EH (cell line): ENCODE measurements at places on chromosomes 16 and 17.

GRCh38 chr17:37041932-37042331, 93.2 kb downstream of the AATF start:
- no peak for DNase-seq

DNA sequence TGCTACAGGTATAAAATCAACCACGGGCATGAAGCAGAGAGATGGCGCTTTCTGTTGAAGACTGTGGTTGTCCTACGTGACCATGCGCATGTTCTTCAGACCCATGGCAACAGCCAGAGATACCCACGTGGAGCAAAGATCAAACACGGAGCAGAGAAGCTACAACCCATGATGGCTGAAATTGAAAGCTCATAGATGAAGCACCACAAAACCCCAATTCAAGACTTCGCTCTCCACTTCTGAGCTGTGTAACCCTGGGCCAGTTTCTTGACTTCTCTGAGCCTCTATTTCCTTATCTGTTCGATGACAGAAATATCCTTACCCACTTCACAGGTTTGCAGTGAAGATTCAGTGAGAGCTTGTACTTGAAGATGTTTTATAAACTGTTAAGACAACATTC, 49.6 kb downstream of the C16orf95 start:
- DNase-seq = no peak

GRCh38 chr16:53457670-53458069, 23.4 kb downstream of the RBL2 start:
- no peak for DNase-seq

GRCh38 chr17:36500745-36501225, 14.3 kb downstream of the ZNHIT3 start:
- DNase-seq = peak; percentile 14

DNA sequence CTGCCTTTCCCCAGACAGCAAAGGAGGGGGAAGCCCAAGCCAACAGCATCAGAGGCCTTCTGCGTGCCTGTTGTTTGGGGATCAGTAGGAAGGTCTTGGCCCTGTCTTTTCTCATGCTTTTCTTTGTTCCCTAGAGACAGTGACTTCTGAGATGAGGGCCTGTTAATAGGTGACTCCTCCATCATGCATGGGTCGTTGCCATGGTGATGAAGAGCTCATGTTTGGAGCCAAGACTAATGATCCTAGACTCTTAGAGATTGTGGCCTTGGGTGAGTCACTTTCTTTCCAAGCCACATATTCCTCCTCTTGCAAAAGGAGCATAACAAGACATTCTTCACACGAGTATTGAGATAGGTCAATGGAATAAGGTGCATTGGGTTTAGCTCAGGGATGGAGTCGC, 201.1 kb upstream of the ASIC2 start:
- DNase-seq = no peak

DNA sequence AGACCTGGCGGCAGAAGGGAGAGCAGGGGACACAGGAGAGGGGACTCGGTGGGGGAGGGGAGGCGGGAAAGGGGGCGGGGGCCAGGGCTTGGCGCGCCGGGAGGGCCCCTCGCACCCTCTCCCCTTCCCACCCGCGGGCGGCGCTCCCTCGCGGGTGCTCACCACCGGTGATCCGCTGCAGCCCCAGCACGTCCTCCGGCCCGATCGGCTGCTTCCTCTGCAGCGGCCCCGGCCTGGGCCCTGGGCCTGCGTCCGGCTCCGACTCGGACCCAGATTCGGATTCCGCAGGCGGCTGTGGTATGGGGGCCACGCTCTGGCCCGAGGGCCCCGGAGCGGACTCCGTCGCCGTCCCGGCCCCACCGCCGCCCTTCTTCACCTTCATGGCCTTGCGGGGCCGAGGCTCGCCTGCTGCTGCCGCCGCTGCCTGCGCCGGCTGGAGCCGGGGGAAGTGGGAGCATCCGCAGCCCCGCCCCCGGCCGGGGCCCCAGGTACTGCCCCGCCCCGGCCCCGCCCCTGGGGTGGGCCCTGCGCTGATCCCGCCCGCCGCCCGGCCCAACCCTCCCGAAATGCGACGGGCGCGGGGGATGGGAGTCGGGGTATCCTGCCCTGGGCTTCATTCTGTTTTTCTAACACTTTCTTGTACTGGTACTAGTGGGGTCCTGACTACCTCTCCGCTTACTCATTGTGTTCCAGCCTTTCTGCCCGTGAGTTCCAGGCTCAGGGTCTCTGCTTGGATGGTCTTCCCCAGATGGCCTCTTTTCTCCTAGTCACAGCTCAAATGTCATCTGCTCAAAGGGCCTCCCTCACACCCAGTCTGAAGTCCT, at the start of gene UNC119:
Gene UNC119 (minus strand): TSS at position 449 of the 824 bp plus-strand sequence. CDS start 67 bp downstream, at position 382.
- peak; percentile 78 for DNase-seq

DNA sequence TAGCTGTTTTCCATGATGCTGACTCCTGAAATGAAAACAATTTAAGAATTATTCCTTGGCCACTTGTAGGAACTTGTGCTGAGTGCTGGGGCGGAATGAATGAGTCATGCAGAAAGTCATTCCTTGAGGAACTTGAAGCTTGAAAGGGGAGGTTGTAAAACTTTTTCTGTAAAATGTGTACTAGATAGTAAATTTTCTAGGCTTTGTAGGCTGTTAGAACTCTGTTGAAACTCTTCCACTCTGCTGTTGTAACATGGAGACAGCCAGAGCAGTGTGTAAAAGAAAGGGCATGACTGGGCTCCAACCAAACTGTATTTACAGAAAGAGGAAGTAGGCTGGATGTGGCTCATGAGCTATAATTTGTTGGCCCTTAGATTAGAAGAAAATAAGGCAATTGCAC, 46.1 kb downstream of the ABCA8 start:
- peak; percentile 87 for DNase-seq

DNA sequence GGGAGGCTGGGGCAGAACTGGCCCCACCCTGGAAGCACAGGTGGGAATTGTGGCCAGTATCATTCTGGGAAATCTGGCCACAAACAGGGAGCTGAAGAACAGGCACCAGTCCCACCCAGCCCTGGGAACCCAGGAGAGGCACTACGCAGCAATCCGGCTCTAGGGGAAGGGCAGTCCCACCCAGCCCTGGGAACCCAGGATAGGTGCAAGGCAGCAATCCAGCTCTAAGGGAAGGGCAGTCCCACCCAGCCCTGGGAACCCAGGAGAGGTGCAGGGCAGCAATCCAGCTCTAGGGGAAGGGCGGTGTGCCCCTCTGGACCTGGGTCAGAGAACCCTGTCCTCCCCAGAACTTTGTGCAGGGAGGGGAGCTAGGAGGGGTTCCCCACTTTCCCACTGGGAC, 7.1 kb downstream of the DRC3 start:
- DNase-seq = no peak

GRCh38 chr17:45848405-45848804, 3.7 kb downstream of the SPPL2C start:
- no peak for DNase-seq

GRCh38 chr16:31710134-31710533, 163.5 kb upstream of the ZNF267 start:
- no peak for DNase-seq

DNA sequence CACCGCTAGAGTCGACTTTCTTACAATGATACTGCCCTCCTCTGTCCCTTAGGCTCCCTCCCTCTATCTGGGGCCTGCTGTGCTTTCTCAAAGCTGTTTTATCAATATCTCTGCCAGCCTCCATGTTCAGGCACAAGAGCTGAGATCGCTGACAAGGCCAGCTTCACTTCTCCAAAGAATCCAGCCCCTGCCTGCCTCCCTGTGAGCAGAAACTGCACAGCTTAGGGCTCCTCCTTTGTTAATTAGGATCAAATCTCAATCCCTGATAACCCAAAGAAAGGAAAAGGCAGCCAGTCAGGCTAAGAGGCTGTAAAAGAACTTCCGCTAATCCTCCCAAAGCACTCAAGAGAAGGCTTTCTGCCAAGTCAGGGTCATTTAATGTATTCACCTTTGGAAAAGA, 616.0 kb upstream of the CDH11 start:
- DNase-seq = no peak

DNA sequence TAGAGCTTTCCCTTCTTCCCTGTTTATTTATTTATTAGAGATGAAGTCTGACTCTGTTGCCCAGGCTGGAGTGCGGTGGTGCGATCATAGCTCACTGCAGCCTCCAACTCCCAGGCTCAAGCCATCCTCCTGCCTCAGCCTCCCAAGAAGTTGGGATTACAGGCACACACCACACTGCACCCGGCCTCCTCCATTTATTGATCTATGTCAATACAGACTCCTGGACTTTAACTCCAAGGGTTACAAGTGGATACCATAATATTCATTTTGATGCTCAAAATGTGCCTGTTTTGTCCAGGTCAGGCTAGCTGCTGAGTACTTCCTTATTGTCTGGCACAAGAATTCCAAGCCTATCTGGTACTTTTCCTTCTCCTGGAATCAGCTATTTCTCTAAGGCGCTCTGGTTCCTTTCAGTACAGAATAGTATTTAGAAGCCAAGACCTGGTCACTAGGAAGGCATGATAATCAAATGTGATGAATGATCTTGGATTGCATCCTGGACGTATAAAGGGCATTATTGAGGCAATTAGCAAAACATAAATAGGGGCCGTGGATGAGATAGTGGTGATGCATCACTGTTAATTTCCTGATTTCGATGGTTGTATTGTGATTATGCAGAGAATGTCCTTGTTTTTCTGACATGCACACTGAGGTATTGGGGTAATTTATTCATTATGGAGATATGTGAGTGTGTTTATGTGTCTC, 21.7 kb downstream of the IL4R start:
- DNase-seq = peak; percentile 81

DNA sequence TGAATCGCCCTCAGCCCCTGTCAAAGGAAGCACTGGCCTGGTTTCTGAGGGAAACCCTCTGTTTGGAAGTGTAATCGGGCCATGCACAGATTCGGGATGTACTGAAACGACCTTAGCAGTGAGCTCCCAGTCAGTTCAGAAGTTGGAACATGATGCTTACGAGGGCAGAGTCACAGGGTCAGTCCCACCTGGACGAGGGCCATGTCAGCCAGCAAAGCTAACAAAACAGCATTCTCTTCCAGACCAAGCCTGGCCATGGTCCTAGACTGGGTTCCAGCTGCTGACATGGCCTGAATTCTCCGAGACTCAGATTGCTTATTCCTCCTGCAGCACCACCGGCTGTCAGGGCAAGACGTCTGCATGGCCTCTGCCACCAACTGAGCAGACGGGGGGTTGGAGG, 192.2 kb upstream of the WSCD1 start:
- DNase-seq = no peak

- peak; percentile 94 for DNase-seq
Measured at GRCh38 chr17:7857713-7858521, at the start of gene CYB5D1. CYB5D1 (plus strand) TSS chr17:7858003; CDS start chr17:7858135, 132 bp downstream.

GRCh38 chr17:8152112-8152775, at the start of gene PER1:
PER1 (minus strand) TSS chr17:8152404; CDS start chr17:8150706, 1,698 bp downstream.
- DNase-seq = peak; percentile 95

DNA sequence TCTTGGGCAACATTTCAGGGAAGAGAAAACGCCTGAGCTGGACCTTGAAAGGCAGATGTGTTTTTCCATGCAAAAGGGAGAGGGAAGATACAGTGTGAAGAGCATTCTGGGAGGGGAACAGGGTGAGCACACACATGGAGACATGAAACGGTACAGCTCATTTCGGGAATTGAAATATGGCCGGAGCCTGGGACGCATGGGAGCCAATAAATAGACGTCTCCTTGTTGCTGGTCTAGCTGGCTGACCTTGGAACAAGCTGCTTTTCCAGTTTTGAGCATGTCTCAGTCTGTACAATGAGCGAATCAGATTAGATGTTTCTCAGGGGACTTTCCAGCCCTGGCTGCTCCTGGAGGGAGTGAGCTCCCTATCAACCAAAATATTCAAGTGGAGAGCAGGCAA, 63.6 kb downstream of the ASIC2 start:
- DNase-seq = no peak

GRCh38 chr16:14668556-14669223, 25.4 kb downstream of the PLA2G10 start:
- DNase-seq = no peak

GRCh38 chr17:52026075-52026474, 132.4 kb downstream of the CA10 start:
- peak; percentile 7 for DNase-seq

DNA sequence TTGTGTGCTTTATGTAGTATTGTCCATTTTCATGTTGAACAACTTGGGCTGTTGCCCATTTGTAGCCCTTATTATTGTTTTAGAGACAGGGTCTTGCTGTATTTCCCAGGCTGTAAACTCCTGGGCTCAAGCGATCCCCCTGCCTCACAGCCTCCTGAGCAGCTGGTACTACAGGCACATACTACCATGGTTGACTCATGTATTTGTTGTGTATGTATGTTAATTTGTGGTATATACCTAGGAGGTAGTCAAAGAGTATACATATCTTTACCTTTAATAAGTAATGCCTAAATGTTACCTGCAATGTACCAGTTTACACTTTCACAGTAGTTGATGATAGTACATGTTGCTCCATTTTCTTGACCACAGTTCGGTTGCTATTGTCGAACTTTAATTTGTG, 18.1 kb downstream of the PPM1D start:
- no peak for DNase-seq

DNA sequence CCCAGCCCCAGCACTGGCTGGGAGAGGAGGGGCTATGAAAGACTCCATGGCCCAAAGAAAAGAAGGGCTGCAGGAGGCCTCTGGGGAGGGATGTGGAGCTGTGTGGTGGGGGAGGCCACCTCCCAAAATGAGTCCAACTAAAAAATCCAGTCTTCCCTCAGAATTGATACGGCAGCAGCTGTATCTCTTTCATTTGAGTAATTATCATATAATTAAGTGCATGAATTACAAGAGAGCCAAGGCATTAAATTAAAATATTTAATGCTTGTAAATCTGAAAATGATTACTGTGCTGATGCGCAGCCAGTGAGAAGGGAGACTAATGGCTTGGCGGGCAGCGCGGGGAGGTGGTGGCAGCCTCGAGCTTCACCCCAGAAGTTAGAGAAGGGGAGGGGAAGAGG, 192.8 kb downstream of the C16orf78 start:
- no peak for DNase-seq

DNA sequence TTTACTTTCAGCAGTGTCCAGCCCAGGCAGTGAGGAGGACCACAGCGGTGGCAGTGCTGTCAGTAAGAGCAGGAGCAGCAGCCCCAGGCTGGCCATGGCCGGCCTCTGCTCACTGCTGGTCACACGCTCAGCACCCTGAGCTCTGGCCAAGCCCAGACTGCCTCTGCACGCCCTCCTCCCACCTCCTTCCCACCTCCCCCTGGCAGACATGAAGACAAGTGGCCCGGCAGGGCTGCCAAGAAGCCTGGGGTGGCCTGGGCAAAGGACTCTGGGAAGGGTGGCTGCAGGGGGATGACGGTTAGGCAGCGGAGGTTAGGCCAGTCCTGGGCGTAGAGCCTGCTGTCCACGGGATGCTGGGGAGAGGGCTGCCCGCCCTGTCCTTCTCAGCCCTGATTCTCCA, at the start of gene C16orf89:
Gene C16orf89 (minus strand): TSS at position 144 of the 400 bp plus-strand sequence. CDS start 48 bp downstream, at position 96.
- DNase-seq = no peak

GRCh38 chr16:1169285-1170075, 16.6 kb downstream of the CACNA1H start:
- DNase-seq = no peak

GRCh38 chr16:75062135-75062975, 54.2 kb downstream of the LDHD start:
- no peak for DNase-seq

- DNase-seq = peak; percentile 42
Measured at GRCh38 chr16:11593581-11593980, 6.9 kb upstream of the LITAF start.

- no peak for DNase-seq
Measured at GRCh38 chr16:1291576-1291974, 17.9 kb upstream of the UBE2I start.

- DNase-seq = peak; percentile 40
Measured at GRCh38 chr16:11994143-11995119, 17.9 kb downstream of the SNX29 start.

- no peak for DNase-seq
Measured at GRCh38 chr17:20998571-20999043, 44.2 kb downstream of the USP22 start.
